ENCODE measurements at places on chromosomes 5 and 9. TPM values are rescaled to one million over a fixed set of nuclear protein-coding genes. Genes with fewer than 3 reads are reported as not detected.

UBTD2 gene
- 9.5 TPM for total RNA-seq

HSD17B3 gene
- total RNA-seq, result 0.80 TPM

PCDHGA12 gene
- total RNA-seq, result 6.5 TPM

SLC36A3 gene
- total RNA-seq, result not detected

CPLANE1 gene
- 12.3 TPM for total RNA-seq

QRFP gene
- not detected for total RNA-seq

PHYHD1 gene
- total RNA-seq, result 14.0 TPM

NUDT12 gene
- total RNA-seq, result 10.7 TPM

ATP6V1G1 gene
- 63.3 TPM for total RNA-seq

DNA sequence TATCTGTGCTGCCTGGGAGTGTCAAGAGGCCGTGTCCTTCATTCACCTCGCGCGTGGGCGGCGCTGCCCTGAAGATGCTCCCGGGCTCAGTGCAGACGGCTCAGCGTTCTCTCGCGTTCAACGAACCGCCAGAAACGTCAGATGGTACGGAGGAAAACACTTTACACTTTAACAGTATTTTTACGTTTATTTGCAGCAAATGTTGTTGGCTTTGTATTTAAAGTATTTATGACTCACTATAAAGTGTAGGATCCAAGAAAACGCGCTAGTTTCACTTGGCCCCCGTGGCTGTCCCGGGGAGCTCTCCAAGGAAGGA lies 544 bp upstream of the ERCC6L2 start:
- peak; percentile 75 for DNase-seq

DNA sequence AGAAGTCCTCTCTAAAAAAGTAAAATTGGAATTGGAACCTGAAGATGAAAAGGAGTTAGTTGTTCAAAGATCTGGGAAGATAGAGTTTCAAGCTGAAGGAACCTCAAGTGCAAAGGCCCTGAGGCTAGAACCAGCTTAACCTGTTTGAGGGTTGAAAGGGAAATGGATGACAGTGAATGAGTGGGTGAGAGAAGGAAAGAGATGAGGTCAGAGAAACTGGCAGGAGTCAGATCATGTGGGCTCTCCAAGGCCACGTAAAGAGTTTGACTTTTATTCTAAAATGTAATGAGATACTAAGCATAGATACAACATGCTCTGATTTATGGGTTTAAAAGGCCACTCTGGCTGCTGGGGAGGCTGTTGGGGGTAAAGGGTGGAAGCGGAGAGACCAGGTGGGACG lies 2.5 kb upstream of the RAD23B start:
- DNase-seq, result no peak

- DNase-seq, result peak; percentile 70
These were observed 52.8 kb downstream of the PRRT1B start for GRCh38 chr9:131598121-131598520.

DNA sequence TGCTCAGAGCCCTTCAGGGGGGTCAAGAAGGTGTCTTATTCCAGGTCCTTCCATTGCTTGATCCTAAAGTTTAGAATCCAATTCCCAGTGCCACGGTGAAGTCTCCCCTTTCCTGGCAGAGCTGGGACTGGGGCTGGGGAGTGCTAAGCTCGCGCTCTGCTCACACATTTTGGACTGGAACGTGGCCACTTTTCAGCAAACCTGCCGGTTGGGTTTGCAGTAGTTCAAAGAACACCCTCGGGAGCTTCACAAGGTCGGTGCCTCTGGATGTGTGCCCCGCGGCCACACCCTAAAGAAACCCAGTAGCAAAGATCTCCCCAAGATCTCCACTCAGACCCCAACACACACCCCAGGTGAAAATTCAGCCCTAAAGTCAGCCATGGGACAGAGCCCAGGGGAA lies at the start of gene C9orf152:
C9orf152 (minus strand) TSS at position 129 of the 400 bp plus-strand sequence. CDS start 580 bp downstream, outside the sequence.
- DNase-seq, result no peak

DNA sequence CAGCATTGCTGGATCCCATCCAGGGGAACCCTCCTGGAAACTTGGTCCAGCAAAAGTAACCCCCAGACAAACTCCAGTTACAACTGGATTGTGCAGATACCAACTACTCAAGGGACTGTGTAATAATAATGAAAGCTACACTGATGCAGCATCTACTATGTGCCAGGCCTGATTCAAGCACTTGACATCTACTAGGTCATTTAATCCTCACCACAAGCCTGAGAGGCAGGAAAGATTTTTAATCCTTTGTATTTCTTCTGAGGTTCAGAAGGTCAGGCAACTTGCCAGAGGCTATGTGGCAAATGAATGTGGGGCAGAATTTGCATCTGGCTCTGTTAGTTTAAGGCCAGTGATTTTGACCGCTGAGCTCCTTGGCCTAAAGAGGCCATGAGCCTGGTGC lies 29.5 kb upstream of the FOXI1 start:
- DNase-seq, result no peak

DNA sequence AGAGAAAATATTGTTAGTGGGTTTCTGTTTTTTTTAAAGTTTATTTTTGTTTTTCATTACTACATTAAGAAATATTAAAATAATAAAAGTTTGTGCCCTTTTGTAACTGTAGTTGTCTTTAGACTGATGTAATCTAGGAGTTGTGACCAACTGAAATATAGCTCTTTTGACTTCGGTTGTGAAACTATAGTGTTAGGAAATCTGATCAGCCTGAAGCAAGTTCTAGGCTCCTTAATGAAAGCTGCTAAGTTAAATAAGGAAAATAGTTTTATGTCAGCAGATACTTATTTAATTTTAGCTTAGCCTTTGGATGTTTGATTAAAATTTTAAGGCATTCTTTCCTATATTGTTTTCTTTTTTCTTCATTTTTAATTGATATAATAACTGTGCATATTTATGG lies 14.2 kb downstream of the AP3S1 start:
- no peak for DNase-seq

GRCh38 chr5:68658810-68659372 lies 434.9 kb upstream of the SLC30A5 start:
- no peak for DNase-seq

GRCh38 chr9:89714321-89714720 lies 109.5 kb downstream of the GADD45G start:
- DNase-seq, result no peak

DNA sequence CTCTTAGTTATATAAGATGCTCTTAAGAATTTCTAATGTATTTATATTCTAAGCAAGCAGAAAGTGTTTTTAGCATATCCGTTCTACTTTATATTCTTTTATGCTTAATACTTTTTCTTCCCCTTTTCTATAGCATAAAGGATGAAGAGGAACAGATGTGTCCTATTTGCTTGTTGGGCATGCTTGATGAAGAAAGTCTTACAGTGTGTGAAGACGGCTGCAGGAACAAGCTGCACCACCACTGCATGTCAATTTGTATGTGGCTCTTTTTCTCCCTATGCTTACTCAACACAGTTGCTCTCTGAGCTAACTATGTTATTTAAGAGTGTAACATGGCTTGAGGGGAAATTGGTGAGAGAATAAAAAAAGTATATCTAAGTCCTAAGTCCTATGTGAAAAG lies 37.6 kb upstream of the SETD9 start:
- DNase-seq, result no peak

DNA sequence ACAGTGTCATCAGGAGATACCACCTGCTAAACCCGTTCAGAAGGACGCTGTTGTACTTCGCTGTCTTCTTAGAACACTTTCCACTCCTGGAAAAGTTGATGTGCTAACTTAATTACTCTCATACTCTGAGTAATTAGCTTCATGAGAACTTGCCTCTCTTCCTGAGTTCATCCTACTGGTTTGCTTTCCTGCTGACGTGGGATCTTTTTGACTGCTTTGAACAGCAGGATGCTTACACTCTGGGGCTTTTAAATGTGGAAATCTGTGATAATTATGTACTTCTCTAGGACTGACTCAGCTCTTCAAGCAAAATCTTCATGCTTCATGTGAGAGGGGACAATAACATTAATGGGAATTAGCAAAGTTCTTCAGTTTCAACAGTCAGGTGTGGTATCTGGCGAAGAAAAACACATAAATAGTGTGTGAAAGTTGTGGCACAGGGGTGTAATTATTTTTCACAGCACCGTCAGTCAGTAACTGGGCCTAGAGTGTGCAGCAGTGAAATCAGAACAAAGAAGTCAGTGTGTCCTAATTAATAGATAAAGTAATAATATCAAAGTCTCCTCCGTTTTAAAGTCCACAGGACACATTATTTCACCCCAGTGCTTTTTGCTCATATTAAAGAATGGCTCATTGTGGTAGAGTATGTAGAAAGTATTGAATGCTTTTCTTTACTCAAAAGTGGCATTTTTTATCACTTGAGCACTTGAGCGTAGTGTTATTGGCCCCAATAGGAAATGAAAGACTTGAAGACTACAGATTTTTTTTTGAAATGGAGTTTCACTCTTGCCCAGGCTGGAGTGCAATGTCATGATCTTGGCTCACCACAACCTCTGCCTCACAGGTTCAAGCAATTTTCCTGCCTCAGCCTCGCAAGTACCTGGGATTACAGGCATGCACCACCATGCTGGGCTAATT lies 140.9 kb upstream of the DMRT1 start:
- no peak for DNase-seq

GRCh38 chr5:154729613-154730012 lies 25.6 kb upstream of the LARP1 start:
- DNase-seq, result no peak

DNA sequence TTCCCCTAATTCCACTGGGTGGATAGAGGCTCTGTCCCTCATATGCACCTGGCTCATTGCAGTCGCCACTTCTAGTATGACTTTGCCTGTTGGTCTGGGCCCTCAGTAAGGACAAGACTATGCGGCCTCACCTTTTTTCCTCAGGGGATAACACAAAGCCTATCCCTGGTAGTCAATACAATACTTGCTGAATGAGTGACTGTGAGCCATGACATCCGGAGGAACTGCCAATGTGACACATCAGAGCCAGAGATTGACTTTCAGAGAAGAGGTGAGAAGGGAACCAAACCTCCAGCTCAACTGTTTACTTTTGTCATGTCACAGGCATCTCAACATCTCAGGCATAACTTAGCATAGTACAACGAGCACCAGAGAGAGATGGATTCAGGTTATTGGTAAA lies 371.3 kb downstream of the DMRT2 start:
- DNase-seq, result no peak

DNA sequence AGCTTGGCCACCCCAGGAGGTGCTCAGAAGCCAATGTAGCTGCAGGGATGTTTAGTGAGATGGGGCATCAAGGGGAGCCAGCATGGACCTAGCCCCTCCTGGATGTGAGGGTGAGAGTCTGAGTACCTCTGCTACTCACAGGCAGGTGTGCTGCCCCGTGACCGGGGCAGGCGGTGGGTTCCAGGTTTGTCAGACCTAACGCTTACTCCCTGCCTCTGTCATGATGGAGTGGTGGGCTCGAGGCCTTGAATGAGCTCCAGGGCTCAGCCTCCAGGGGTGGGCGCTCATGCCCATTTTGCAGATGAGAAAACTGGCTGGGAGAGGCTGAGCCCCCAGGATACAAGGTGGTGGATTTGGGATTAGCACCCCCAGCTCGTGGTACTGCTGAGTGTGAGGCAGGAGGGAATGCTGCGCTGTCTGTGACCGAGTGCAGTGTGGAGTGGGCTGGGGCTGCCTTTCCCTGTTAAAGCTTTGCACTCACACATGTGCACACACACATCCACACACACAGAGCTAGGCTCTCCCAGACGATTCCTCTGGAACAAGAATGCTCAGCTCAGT lies 1.5 kb downstream of the RXRA start:
- peak; percentile 48 for DNase-seq

DNA sequence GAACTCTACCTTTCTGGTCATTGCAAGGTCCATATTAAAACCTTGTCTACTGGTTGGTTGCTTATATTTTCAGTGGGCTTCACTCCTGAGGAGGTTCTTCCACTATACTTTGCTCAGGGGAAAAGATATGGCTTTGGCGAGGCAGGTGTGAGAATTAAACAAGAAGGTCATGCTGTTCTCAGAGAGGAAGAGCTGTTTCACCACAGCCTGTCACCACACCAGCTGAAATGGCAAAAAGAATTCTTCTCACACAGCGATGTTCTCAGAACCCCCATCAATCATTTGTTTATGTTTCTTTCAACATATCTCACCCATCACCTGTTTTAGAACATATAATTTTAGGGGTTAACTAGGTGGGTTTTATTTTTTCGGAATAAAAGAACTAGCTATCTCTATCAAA lies 38.6 kb downstream of the CAPSL start:
- DNase-seq, result no peak

GRCh38 chr9:107867738-107868137 lies 378.2 kb upstream of the KLF4 start:
- DNase-seq, result no peak

- no peak for DNase-seq
These were observed 441.7 kb downstream of the PRELID2 start for GRCh38 chr5:145393426-145393825.

- DNase-seq, result no peak
These were observed 10.6 kb upstream of the UBAP2 start for GRCh38 chr9:34059281-34059680.

Measured in heart left ventricle (tissue), 16 donors.